Muscle of leg (tissue), 16 donors: ENCODE measurements at places on chromosomes 12 and 14. TPM values are rescaled to one million over a fixed set of nuclear protein-coding genes. Genes with fewer than 3 reads are reported as not detected.

SUDS3 gene
- 32.7 TPM for polyA plus RNA-seq

BCL7A gene
- polyA plus RNA-seq: 20.2 TPM

DAO gene
- polyA plus RNA-seq: 0.52 TPM

CMA1 gene
- not detected for polyA plus RNA-seq

MYH6 gene
- polyA plus RNA-seq: 4.4 TPM

PMCH gene
- 0.38 TPM for polyA plus RNA-seq

SPIC gene
- not detected for polyA plus RNA-seq

ETFBKMT gene
- 3.0 TPM for polyA plus RNA-seq

KLRB1 gene
- polyA plus RNA-seq: 0.48 TPM

BEGAIN gene
- 4.5 TPM for polyA plus RNA-seq

TNFAIP2 gene
- 40.0 TPM for polyA plus RNA-seq

SLC39A5 gene
- 18.5 TPM for polyA plus RNA-seq

HCAR3 gene
- not detected for polyA plus RNA-seq

ART4 gene
- polyA plus RNA-seq: 0.20 TPM

CYP46A1 gene
- 4.4 TPM for polyA plus RNA-seq

LAG3 gene
- polyA plus RNA-seq: 1.0 TPM

RPAP3 gene
- 25.3 TPM for polyA plus RNA-seq

KRT71 gene
- polyA plus RNA-seq: not detected

DAD1 gene
- polyA plus RNA-seq: 143 TPM

TMEM260 gene
- polyA plus RNA-seq: 12.4 TPM

INHBE gene
- 1.8 TPM for polyA plus RNA-seq

OR10G3 gene
- 0.13 TPM for polyA plus RNA-seq

OR6C2 gene
- not detected for polyA plus RNA-seq

OR6C65 gene
- not detected for polyA plus RNA-seq

GLI1 gene
- 13.0 TPM for polyA plus RNA-seq

AVPR1A gene
- polyA plus RNA-seq: 10.9 TPM
